NCI-H526 treated with DMSO at 0.1 percent for 48 hours (cell line): ENCODE measurements at places on chromosomes 7 and 10.

GRCh38 chr10:69955211-69955805 is 97.3 kb upstream of the MACROH2A2 start:
- no peak for DNase-seq

- no peak for DNase-seq
These were observed 87.2 kb downstream of the ABCC2 start for GRCh38 chr10:99869581-99870122.

DNA sequence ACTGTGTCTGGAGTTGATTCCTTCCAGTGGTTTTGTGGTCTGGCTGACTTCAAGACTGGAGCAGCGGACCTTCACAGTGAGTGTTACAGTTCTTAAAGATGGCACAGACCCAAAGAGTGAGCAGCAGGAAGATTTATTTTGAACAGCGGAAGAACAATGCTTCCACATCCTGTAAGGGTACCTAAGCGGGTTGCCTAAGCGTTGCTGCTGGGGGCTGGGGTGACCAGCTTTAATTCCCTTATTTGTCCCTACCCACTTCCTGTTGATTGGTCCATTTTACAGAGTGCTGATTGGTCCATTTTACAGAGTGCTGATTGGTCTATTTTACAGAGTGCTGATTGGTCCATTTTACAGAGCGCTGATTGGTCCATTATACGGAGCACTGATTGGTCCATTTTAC is 13.2 kb downstream of the AKR1B15 start:
- no peak for DNase-seq

DNA sequence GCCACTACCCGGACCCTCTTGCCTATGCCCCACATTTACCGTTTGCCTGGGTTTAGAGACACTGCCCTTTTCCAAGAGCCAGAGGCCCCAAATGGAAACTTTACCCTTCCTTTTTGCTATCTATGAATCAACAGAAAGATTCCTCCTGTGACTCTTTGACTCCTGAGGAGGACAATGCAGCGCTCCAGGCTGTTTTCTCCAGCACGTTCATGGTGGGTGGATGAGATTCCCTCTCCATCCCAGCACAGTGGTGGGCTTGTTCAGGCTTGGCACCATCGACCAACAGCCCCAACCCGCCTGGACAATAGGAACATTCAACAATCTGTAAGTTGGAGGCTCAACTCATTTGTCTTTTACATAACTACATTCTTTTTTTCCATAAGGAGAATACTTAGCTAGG is 55.9 kb downstream of the DLD start:
- no peak for DNase-seq

DNA sequence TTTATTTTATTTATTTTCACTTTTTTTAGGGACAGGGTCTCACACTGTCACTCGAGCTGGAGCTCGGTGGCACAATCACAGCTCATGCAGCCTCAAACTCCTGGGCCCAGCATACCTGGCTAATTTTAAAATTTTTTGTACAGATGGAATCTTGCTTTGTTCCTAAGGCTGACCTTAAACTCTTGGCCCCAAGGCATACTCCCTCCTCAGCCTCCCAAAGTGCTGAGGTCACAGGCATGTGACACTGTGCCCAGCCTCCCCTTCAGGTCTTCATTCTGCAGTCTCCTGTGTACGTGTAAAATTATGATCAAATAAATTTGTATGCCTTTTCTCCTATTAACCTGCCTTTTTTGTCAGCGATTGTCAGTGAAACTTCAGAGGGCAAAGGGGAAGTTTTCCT is 17.8 kb upstream of the TCTN3 start:
- DNase-seq, result no peak
